ENCODE measurements at places on chromosomes 16 and 17. TPM values are rescaled to one million over a fixed set of nuclear protein-coding genes. Genes with fewer than 3 reads are reported as not detected.

Gene CLN3
- total RNA-seq = 150 TPM

Gene HBZ
- not detected for total RNA-seq

Gene NPIPA8
- total RNA-seq = 36.6 TPM

Gene KCNJ2
- total RNA-seq = 15.5 TPM

Gene SCARF1
- total RNA-seq = 20.3 TPM

Gene CA5A
- total RNA-seq = not detected

Gene CDH3
- total RNA-seq = 2.0 TPM

Gene WNK4
- 17.9 TPM for total RNA-seq

- DNase-seq = no peak
Measured at GRCh38 chr17:65633988-65634387, 72.5 kb upstream of the AXIN2 start.

DNA sequence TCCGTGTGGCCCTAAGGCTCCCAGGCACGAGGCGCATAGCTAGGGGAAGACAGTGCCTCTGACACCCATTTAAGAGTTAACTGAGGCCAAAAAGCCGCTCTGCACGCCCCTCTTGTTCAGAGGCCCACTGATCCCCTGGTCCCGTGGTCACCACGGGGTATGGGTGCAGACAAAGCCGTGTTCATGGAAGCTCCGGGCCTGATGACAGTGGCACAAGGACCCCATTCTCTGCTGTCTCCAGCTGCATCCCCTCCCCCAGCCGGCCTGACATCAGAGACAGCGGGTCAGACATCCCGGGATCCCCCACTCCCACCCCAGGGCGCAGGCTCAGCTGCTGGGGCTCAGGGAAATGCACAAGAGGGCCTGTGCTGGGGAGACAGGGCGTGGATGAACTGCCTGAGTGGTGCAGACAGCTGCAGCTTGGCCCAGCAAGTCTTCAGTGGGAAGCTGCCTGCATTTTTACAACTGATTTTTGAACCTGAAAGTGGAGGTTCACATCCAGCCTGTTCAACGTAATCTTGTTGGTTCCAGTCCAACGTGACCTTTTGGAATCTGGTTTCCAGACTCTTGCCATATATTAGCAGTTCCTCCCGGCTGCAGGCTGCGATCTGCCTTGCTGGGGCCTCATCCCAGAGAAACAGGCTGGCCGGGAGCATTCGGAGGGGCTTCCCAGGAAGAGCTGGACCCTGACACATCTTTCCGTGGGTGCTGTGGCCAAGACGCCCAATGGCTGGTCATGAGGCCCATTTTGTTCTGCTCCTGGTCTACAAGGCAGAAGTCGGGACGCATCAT lies 9.7 kb upstream of the BAHCC1 start:
- DNase-seq = peak; percentile 30

- no peak for DNase-seq
Measured at GRCh38 chr16:73290258-73290657, 242.3 kb upstream of the ZFHX3 start.

DNA sequence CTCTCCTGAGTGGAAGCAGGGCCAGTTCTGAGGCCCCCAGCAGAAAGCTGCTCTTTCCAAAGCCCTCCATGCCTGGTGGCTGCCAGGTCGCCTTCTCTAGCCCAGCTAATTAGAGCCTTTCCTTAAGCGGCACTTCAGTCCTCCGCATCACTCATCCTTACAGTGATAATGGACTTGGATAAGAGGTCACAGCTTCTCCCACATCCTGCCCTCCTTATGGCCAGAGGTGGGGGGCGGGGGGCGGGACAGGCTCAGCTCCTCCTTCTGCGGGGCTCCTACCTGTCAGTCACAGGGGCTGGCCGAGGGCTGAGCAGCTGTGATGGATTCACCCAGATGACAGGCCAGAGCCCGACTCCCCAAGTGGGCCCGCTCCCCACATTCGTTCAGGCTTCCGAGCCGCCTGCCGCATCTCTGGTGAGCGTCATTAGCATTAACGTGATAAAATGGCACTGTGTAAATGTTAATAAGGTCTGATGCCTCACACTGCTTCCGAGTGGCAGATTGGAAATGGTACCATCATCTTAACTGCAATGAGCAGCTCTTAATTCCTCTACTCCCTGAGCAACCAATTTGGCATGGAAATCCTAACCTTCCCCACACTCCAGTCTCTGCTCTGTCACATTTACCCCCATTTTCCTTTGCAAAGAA lies 41.3 kb downstream of the GRIN2C start:
- DNase-seq = no peak

- peak; percentile 79 for DNase-seq
Measured at GRCh38 chr16:29943846-29944799, 17.8 kb upstream of the TMEM219 start.

DNA sequence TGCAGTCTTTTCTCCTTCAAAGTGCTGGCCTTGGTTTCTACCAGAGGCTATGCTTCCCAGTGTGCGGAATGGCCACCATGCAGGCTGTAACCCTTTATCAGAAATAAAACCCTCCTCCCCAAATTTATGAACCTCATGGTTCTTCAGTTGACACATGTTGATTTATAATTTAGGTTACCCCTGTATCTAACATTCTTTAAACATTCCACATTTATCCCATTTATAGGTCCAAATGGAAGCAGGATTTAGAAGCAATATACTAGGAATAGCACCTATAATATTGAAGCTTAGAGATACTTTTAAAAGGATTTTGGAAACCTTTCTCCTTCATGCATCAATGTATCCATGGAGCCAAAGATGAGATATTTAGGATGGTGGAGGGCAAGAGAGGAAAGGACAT lies 438.8 kb upstream of the C16orf82 start:
- no peak for DNase-seq

GRCh38 chr16:52308051-52308450 lies 238.9 kb downstream of the TOX3 start:
- no peak for DNase-seq

DNA sequence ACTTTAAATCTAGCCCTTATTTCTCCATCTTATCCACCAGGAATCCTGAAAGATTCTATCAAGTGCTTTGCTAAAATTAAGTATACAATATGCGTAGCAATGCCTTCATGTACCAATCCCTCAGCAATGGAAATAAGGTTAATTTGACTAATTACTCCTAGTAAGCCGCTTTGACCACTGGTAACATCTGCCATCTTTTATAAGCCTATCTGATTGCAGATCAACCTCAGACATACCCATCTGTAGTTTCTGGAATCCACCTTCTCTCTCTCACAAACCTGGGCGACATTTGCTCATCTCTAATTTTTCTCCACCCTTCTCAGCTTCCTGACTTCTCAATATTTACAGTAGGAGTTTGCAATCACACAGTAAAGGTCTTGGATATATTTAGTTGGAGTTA lies 138.8 kb upstream of the CRHR1 start:
- DNase-seq = no peak

DNA sequence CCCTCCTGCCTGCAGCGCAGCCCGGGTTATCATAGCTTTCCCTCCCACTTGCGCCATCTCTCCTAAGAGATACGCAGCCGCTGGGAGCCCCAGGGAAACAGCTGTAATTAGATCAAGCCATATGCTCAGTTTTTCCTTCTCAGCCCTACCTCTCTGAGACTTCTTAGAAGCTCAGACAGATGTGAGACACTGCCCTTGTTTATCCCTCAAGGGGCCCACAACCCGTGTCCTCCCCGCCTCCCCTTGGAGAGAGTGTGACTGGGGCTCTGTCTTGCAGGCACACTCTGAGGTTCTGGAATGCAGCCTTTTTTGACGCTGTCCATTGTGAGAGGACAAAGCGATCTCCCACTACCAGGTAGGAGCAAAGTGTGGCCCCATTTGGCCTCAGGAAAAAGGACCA lies 31.2 kb downstream of the CIBAR2 start:
- DNase-seq = no peak

GRCh38 chr17:70168044-70168976 lies 1.0 kb upstream of the KCNJ2 start:
- peak; percentile 80 for DNase-seq

- DNase-seq = no peak
Measured at GRCh38 chr17:12553625-12554024, 112.1 kb upstream of the MYOCD start.

DNA sequence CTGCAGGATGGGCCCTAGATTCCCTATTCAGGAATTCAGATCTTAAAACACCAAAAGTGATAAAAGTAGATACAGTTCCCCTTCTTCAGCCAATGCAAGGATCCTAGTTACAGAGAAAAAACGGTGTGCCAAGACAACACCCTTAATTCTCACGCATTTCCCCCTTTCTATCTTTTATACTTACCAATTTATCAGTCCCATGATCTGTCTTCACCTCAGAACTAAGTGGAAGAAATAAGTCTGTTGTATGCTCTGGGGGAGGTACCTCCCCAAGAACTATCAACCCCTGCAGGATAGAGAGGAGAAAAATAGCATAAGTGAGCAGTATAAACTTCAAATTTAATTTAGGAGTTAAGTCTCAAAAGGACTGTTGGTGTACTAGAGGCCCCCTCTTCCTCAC lies 83.2 kb downstream of the STH start:
- DNase-seq = no peak

GRCh38 chr17:2067048-2067561 lies 12.2 kb downstream of the HIC1 start:
- no peak for DNase-seq

- no peak for DNase-seq
Measured at GRCh38 chr16:8620535-8620934, 963 bp upstream of the METTL22 start.

- DNase-seq = no peak
Measured at GRCh38 chr16:28845761-28846079, 428 bp downstream of the TUFM start.

GRCh38 chr16:65509172-65509571 lies 387.3 kb upstream of the CDH11 start:
- DNase-seq = no peak
